ENCODE measurements at places on chromosomes 5 and 9. TPM values are rescaled to one million over a fixed set of nuclear protein-coding genes. Genes with fewer than 3 reads are reported as not detected.

The ENTPD8 gene
- 0.19 TPM for total RNA-seq

The PCDHA9 gene
- not detected for total RNA-seq

The NINJ1 gene
- 74.8 TPM for total RNA-seq

The CCL27 gene
- not detected for total RNA-seq

The GDNF gene
- total RNA-seq = not detected

The FCN2 gene
- total RNA-seq = not detected

The COQ4 gene
- 60.0 TPM for total RNA-seq

The PCDHB12 gene
- total RNA-seq = not detected

The TMEM232 gene
- total RNA-seq = not detected

The CEL gene
- 0.88 TPM for total RNA-seq

The SLC34A3 gene
- not detected for total RNA-seq

The RNF38 gene
- total RNA-seq = 5.0 TPM

The ATG10 gene
- total RNA-seq = 10.0 TPM

The HBEGF gene
- 6.4 TPM for total RNA-seq

The EDIL3 gene
- 0.31 TPM for total RNA-seq

The NRG2 gene
- 1.3 TPM for total RNA-seq

The GRHPR gene
- total RNA-seq = 164 TPM

The TMEM215 gene
- total RNA-seq = not detected

The SLC45A2 gene
- not detected for total RNA-seq

The PDLIM4 gene
- 0.47 TPM for total RNA-seq

The PARP8 gene
- 0.07 TPM for total RNA-seq

The PCDHGA10 gene
- total RNA-seq = not detected

The ARL15 gene
- total RNA-seq = 5.0 TPM

The ELAVL2 gene
- not detected for total RNA-seq

The TMEM174 gene
- not detected for total RNA-seq
